ENCODE measurements at places on chromosomes 12 and 14.

- peak; percentile 89 for DNase-seq
Observed at GRCh38 chr14:75303381-75303789, 24.8 kb downstream of the FOS start.

DNA sequence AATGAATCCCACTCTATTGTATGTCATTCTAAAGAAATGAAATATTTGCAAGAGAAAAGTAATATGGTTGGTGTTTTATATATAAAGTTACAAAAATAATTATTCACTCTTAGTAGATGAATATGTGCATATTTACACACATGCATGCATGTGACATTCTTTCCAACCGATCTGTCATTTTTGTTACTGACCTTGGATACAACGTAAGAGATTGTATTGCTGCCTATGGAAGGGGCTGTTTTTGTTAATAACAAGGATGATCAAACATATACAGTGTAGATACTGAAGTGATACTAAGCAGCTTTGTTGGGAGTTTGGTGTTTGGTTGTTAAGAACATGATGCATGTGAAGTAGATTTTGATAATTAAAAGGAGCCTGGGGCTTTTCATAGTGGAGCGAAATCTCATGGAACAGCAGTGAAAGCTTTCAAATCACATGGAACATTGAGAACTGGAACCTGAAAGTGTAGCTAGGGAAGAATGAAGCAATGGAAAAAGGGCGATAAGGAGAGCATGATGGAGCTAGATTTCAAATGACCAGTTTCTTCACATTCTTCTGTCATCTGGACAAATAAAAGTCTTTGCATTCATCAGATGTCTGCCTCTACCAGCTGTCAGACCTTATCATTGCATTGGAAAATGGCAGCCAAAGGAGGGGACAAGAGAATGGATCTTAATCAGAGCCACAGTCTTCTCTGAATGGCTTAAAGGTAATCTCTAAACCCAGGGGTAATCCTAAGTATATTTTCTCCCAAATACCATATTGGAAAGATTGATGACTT lies 10.0 kb downstream of the BORCS5 start:
- DNase-seq: no peak

GRCh38 chr12:108338915-108339657 lies at the start of gene CMKLR1:
CMKLR1 (minus strand) TSS chr12:108339311; CDS start chr12:108293591, 45,720 bp downstream.
- DNase-seq: peak; percentile 52

DNA sequence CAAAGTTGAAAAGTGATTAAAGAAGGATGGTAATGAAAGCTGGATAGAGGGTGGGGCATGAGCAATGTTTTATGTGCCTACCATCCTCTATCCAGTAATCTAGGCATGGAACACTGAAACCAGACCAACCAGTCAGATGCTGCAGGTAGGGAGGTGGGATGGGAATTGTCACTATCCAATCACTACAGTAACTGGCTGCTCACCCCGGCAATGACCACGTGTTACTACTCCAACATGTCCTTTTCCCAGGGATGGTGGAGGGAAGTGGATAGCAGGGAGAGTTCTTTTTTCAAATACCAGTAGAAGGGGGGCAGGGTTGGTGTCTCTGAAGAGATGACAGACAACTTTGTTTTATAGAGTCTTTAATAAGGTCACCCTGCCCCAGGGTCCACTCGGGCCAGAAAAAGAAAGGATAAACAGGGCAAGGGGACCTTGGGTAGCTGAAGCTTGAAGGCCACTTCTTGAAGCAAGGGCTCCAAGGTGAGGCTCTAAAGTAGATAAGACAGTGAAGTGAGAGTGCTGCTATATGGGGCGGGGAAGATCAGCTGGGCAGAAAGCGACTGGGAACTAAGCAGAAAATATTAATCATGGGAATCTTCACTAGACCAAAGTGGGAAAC lies 14.7 kb upstream of the CDH24 start:
- DNase-seq: no peak

GRCh38 chr14:65961004-65961403 lies 525.2 kb upstream of the CCDC196 start:
- DNase-seq: peak; percentile 38

- no peak for DNase-seq
Observed at GRCh38 chr12:76782526-76782925, 18.6 kb downstream of the ZDHHC17 start.

- DNase-seq: peak; percentile 65
Observed at GRCh38 chr14:50985124-50985858, 41.0 kb upstream of the PYGL start.

DNA sequence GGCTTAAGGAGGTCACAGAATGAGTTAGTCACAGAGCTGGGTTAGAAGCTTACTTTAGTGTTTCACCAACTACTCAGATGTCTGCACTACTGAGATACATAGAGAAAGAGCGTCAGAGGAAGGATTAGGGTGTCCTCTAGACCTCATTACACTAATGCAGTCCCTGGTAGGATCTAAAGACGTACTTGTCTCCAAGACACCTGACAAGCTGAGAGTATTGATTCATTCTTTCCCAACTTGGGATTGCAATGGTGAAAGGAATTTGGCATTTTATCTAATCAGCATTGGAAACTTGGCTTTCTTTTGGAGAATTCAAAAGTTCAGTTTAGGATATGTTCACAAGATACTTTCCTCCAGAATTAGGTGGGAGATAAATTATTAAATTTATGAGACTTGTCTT lies 402.1 kb downstream of the ZFP36L1 start:
- no peak for DNase-seq

DNA sequence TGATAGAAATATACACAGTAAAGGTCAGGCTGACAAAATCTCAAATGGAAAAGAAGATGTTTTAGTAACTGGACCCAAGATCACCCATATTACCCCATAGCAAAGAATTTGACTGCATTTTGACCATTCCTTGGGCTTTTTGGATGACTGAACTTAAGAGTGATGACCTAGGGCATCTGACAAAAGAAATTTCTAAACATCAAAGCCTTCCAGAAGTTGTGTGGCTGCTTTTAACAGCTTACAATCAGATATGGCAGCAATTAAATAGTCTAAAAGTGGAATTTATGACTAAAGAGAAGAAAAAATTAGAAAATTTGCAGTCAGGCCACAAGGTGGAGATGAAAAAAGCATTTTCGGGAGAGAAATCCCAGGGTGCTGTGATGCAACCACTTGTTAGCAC lies 563.0 kb downstream of the RERGL start:
- DNase-seq: no peak

GRCh38 chr14:48703728-48704467 lies 882.3 kb downstream of the RPS29 start:
- peak; percentile 51 for DNase-seq

DNA sequence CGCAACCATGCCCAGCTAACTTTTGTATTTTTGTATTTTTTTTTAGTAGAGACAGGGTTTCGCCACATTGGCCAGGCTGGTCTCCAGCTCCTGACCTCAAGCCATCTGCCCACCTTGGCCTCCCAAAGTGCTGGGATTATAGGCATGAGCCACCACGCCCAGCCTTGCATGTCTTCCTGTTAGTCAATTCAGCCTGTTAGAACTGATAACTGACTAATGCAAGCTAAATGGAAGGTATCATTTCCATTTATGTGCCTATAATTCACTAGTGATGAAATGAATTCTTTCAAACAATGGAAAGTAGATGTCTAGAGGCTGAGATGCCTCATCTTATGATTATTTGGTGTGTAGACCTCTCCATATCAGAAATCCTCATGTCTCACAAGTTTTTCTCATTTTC lies 37.3 kb upstream of the DIP2B start:
- no peak for DNase-seq

DNA sequence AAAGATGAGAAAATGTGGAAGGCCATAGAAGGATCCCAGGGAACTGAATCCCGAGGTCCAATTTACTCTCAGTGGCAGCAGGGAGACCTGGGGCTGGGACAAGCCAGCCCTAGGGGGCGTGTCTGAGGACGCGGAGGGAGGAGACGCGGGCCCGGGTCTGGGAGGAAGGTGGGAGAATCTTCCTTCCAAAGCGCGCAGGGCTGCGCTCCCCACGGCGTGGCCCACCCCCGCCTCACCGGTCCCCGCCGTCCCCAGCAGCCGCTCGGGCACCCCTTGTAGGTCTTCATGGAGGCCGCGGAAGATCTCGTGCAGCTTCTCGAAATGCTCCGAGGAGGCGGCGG lies 323 bp downstream of the VTI1B start:
- DNase-seq: peak; percentile 77

GRCh38 chr14:74077401-74077800 lies 6.9 kb downstream of the ALDH6A1 start:
- no peak for DNase-seq

- DNase-seq: no peak
Observed at GRCh38 chr14:74085047-74085637, 386 bp downstream of the LIN52 start.

DNA sequence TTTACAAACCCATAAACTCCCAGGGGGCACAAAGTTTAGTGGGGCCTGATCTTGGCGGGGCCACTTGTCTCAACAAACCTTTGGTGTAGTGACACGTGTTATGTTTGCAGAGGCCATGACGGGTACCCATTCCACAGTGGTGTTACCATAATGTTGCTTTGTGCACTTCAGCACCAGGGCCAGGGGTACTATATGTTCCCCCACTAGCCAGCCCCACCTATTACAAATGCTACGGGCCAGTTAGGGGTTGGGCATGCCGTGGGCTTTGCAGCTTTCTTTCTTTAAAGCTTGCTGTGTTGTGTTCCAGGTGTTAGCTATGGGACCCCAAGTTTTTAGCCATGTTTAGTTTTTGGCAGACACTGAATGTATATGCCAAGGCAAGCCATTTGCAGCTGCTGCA lies 30.8 kb upstream of the G2E3 start:
- no peak for DNase-seq

GRCh38 chr14:99447739-99448138 lies 32.9 kb downstream of the SETD3 start:
- DNase-seq: no peak

GRCh38 chr12:42698213-42698612 lies 108.7 kb upstream of the PRICKLE1 start:
- DNase-seq: no peak

- no peak for DNase-seq
Observed at GRCh38 chr12:68440068-68440581, 108.0 kb upstream of the MDM1 start.

GRCh38 chr12:120290609-120291305 lies 946 bp downstream of the RNU4-2 start:
- no peak for DNase-seq

GRCh38 chr12:112602150-112602549 lies 183.4 kb downstream of the PTPN11 start:
- no peak for DNase-seq

DNA sequence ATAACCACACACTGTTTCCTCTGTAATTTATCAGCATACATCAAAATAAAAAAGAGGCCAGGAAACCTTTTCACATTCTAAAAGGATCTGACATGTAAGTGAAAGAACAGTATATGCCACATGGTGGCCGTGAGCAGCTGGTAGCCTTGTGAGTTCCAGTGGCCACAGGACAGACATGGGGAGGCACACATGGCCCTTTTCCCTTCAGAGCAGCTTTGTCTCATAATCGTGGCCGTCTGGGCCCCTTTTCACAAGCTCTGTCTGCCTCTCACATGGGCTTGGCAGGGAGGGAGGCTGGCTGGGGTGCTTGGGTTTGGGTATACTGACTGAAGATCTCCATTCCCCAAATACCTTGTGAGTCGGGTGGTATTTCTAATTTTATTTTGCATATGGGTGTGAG lies 1.5 kb upstream of the ZDHHC22 start:
- no peak for DNase-seq

- DNase-seq: peak; percentile 16
Observed at GRCh38 chr14:88559852-88560251, 3.0 kb upstream of the ZC3H14 start.

DNA sequence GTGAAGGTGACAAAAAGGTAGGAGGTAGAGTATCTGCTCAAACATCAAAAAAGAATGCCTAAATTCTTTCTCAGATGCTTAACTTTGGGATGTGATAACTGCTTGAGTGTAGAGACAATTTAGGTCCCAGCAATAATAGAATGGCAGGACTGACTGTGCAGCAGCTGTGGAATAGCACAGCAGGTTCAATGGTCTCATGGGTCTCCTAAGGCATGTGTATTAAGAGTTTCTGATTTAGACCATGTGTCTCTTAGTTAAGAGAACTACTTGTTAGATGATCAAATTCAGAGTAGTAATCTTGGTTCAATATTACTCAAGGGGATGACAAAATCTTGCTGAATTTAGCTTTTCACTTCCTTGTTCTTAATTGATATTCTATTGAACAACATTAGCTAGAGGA lies 72.0 kb downstream of the ALX1 start:
- no peak for DNase-seq

GRCh38 chr12:102425109-102426039 lies 55.0 kb downstream of the IGF1 start:
- no peak for DNase-seq

DNA sequence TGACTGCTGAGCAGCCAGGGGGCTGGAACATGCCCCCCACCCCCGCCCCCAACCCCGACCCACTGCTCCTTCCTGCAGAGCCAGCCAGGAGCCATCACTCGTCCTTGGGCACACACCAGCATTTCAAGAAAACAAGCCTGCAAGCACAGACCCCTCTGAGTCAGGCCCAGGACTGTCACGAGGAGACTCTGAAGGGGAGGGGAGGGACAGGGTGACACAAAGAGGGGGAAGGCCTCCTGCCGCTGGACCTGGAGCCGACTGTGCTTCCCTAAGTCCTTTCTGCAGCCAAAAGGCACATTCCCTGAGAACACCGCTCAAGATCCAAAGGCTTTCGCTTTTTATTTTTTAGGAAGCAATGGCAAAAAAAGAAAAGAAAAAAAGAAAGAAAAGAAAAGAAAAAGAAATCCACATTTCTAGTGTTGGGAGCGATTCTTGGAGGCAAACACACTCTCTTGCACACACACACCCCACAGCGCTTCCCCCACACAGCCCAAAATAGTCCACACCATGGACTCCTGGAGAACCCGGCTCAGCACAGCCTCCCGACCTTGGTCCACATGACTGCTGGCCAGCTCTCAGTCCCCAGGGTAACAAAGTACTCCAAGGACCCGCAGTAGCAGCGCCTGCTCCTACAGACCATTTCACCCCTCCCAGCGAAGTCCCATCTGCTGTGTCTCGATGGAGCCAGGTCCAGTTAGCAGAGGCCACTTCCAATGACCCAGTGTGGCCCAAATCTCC lies 101.7 kb downstream of the DPF3 start:
- DNase-seq: peak; percentile 84

DNA sequence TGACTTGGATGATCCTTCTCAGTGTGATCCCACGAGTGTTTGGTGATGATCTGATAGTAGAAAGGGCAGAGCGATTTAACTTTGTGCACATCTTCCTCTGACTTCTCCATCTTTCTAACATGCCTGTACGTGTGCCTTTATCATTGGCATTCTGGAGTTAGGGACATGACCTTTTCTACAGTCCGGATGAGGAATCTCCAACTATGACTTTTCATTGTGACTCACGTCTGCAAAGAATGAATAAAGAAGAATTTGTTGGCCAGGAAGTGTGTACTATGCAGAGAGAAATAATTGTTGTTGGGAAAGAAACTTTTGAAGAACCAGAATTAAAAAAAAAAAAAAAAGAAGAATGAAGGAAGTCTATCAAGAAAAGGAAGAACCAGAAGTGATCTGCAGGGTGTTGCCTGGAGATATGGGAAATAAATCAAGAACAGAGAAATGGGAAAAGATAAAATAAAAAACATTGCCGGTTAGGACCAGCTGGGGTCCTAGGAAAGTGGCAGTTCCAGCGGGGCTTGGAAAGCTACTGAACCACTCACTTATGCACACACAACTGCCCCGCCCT lies 25.3 kb downstream of the PPFIBP1 start:
- DNase-seq: no peak
